A172 (cell line): ENCODE measurements at places on chromosomes 7 and 10. TPM values are rescaled to one million over a fixed set of nuclear protein-coding genes. Genes with fewer than 3 reads are reported as not detected.

GRCh38 chr7:111320133-111320532 is 229.2 kb downstream of the LRRN3 start:
- DNase-seq, result no peak

- DNase-seq, result no peak
Observed at GRCh38 chr10:6005856-6006395, 28.6 kb upstream of the IL15RA start.

GRCh38 chr7:81150951-81151361 is 232.1 kb upstream of the SEMA3C start:
- no peak for DNase-seq

DNA sequence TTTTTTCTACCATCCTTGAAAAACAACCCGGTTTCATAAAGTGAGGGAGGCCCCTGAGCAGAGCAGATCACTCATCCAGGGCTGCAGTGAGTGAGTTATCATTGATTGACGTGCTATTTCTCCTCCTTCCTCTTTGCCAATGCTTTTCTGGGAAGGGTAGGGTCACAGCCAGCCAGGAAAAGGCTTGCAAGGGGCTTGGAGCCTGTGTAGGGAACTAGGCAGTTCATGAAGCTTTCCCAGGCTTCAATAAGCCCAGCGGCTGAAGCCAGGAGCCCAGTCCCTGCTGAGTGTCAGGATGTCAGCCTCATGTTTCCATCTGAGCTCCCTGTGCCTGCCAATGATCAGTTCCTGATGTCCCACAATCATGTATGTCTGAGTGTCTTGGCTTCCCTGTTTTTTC is 584.7 kb downstream of the GALNT17 start:
- DNase-seq, result no peak

- no peak for DNase-seq
Observed at GRCh38 chr10:8085251-8085650, 30.8 kb downstream of the GATA3 start.

DNA sequence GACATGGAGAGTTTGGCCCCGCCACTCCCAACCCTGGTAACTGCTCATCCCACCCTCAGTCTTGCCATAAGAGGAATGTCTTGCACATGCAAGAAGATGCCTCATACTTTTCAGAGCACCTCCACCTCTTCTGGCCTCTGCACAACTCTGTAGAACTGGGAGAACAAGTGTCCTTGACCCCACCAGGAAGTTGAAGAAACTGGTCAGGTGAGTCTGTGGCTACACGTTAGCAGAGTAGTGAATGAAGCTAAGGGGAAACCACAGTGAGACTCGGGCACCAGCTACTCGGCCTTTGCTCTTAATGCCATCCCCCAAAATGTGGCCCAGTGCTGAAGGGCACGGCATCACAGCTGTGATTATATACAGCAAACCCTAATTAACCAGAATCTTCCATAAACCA is 110.1 kb downstream of the ARID5B start:
- no peak for DNase-seq

DNA sequence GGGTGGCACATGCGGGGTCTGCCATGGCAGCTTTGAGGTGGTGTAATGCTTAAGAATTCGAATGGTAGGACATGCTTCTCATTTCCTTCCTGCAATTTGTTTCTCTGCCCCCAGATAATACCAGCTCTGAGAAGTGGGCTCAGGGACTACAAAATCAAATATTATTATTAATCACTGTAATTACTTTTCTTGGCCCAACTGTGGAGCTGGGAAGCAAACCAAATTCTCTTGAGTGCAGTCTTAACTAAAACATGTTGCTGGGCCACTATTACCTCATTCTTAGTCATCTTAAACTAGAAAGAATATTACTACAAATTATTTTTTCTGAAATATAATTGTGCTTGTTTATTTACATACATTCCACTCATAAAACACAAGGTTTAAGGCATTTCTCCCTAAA is 566.7 kb upstream of the NRP1 start:
- no peak for DNase-seq

DNA sequence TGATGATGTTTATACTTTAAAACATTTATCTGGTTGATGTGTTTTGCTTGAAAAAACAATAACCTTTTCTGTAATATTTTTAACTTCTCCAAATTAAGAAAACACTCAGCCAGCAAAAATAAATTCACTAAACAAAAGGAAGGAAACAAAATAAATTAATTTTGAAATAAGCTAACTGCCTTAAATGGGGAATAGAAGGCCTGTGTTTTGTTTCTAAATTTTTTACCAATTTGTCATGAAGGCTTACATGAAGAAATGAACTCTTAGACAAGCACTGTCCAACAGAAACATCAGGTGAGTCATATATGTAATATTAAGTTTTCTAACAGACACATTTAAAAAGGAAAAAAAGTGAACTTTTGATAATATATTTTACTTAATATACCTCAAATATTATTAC is 68.5 kb downstream of the LRRN3 start:
- no peak for DNase-seq

- DNase-seq, result no peak
Observed at GRCh38 chr10:48454302-48455054, 148.0 kb downstream of the MAPK8 start.

GRCh38 chr10:11517150-11517549 is 94.3 kb downstream of the USP6NL start:
- DNase-seq, result no peak

DNA sequence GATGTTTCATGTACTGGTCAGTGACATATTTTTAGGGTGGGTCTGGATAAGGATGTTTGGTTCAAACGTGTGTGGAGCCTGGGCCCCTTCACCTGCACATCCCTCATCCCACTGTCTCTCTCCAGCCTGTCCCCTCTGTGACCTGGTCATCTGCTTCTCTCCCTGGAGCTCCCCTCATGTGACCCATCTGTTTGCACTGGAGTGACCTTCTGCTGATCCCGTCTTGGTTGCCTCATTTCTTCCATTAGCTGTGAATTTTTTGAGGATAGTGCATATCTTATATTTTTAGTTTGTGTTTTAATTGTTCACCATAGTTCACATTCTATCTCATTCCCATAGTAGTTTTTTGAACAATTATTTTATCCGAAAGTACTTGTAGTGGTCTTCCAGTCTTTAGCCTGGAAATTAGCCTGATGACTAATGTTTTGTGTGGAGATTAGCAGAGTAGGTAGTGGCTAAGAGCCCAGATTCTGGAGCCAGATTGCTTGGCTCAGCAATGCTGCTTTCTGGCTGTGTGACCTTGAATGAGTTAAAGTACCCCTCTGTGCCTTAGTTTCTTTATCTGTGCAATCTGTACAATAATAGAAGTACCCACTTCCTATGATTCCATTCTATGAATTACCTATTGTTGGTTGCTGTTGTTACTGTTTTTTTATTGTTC is 224.5 kb downstream of the LRMDA start:
- DNase-seq, result peak; percentile 68

GRCh38 chr7:139046143-139046542 is 10.3 kb upstream of the ZC3HAV1L start:
- no peak for DNase-seq

- no peak for DNase-seq
Observed at GRCh38 chr10:43960477-43960876, 311.8 kb upstream of the ZNF32 start.

Gene ARHGAP22
- 6.1 and 8.2 TPM in 2 replicates for total RNA-seq

Gene NXPH1
- not detected in 2 replicates for total RNA-seq

Gene HOXA2
- 0.17 TPM in 1 of 2 replicates, not detected in the other for total RNA-seq

Gene OAT
- 133 and 141 TPM in 2 replicates for total RNA-seq

Gene YAE1
- 54.2 and 59.0 TPM in 2 replicates for total RNA-seq

Gene NME8
- total RNA-seq, result not detected in 2 replicates

Gene GRM3
- not detected in 2 replicates for total RNA-seq

Gene TRIM73
- total RNA-seq, result 0.03 TPM in 1 of 2 replicates, not detected in the other

Gene NUTM2A
- total RNA-seq, result 0.26 and 0.36 TPM in 2 replicates

Gene CYP3A4
- not detected in 2 replicates for total RNA-seq

Gene GIMAP7
- total RNA-seq, result not detected in 2 replicates

Gene PRSS1
- total RNA-seq, result not detected in 2 replicates

Gene BLNK
- total RNA-seq, result not detected in 2 replicates

Gene TFPI2
- total RNA-seq, result 6.2 and 6.5 TPM in 2 replicates
